Neuronal stem cell (in vitro differentiated cells): ENCODE measurements at places on chromosomes 7 and 10.

- peak; percentile 17 for DNase-seq
Measured at GRCh38 chr7:23469961-23470250, 385 bp downstream of the IGF2BP3 start.

DNA sequence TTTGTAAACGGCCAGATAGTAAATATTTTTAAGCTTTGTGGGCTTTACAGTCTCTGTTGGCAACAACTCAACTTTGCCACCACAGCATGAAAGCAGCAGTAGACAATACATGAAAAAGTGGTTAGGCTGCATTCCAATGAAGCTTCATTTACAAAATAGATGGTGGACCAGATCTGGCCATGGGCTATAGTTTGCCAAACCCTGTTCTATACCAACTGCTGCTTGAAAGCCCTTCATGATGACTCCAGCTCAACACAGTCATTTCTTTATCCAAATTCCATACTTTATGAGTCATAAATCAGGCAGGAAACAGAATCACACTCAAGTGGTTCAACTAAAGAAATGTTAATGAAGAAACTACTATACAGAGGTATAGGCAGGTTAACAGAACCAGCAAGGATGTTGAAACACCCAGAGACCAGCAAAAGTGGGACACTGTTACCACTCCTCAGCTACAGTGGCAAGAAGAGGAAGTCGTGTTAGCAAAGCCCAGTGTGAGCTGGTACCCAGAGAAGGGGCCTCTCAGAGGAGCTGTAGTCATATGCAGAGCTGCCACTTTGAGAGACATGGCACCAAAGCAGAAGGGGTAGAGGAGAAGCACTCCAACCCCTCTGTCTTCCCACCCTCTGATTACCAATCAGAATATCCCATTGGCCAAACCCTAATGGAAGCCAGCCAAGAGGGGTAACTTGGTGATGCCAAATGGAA, 72.5 kb downstream of the PRLHR start:
- no peak for DNase-seq

- no peak for DNase-seq
Measured at GRCh38 chr10:122306282-122306681, 35.2 kb downstream of the BTBD16 start.

GRCh38 chr7:95066737-95067530, 159.5 kb downstream of the PPP1R9A start:
- DNase-seq = no peak

DNA sequence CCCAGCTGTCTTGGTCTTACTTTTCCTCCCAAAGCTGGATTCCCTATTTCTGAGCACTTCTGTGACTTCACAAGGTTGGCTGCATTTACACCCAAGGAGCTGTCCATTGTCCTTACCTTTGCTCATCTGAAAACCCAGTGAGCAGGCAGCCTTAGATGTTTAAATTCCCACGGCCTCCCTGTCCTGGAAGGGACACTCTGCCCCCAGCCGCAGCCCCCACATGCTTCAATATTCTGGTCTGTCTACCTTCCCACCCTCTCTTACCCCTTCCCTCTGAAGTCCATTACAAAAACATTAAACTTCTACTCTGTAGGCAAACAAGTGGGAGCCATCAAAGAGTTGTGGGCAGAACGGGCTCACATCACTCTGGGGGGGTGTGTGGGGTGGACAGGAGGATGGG, 73.8 kb upstream of the EFCAB10 start:
- DNase-seq = no peak

- no peak for DNase-seq
Measured at GRCh38 chr10:69757553-69758309, 44.0 kb upstream of the COL13A1 start.
